ENCODE measurements at places on chromosomes 5 and 9.

GRCh38 chr5:79820648-79821047, 131.0 kb downstream of the CMYA5 start:
- DNase-seq = no peak

DNA sequence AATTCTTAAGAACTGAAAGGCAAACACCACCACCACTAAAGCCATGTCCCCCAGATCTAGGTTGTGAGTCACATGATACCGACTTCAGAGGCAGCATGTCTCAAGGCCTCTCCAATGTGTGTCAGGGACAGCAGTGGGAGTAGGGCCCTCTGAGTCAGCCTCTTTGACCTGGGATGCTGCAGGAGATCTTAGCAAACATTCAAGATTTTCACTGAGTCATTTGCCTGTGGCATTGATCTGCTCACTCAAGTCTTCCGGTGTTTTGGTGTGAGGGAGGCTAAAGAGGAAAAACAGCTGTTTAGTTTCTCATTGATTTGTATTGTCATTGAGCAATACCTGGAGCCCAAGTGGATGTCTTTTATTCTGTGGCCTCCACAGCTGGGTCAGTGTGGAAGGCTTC, 36.1 kb downstream of the TMC1 start:
- peak; percentile 90 for DNase-seq

- DNase-seq = no peak
Measured at GRCh38 chr5:172524573-172525021, 70.3 kb upstream of the SH3PXD2B start.

DNA sequence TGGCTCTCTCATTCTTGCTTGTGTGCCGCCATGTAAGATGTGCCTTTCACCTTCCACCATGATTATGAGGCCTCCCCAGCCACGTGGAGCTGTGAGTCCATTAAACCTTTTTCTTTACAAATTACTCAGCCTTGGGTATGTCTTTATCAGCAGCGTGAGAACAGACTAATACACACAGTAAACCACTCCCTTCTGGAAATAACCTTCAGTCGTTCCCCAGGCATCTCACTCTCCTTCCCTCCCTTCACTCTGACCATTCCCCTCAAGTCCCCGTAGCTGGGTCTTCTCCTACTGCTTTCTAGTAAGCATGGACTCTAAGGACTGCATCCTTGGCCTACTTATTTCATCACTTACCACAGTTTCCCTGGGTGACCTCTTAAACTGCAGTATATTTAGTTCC, 493.9 kb downstream of the CCDC171 start:
- no peak for DNase-seq

- no peak for DNase-seq
Measured at GRCh38 chr5:76086095-76086494, 2.9 kb downstream of the SV2C start.

Measured in kidney capillary endothelial cell (primary cell).